ENCODE measurements at places on chromosomes 2 and 18.

- DNase-seq = no peak
Observed at GRCh38 chr2:214088536-214088935, 322.3 kb upstream of the VWC2L start.

GRCh38 chr2:25361261-25362048 is 19.7 kb upstream of the DNMT3A start:
- no peak for DNase-seq

DNA sequence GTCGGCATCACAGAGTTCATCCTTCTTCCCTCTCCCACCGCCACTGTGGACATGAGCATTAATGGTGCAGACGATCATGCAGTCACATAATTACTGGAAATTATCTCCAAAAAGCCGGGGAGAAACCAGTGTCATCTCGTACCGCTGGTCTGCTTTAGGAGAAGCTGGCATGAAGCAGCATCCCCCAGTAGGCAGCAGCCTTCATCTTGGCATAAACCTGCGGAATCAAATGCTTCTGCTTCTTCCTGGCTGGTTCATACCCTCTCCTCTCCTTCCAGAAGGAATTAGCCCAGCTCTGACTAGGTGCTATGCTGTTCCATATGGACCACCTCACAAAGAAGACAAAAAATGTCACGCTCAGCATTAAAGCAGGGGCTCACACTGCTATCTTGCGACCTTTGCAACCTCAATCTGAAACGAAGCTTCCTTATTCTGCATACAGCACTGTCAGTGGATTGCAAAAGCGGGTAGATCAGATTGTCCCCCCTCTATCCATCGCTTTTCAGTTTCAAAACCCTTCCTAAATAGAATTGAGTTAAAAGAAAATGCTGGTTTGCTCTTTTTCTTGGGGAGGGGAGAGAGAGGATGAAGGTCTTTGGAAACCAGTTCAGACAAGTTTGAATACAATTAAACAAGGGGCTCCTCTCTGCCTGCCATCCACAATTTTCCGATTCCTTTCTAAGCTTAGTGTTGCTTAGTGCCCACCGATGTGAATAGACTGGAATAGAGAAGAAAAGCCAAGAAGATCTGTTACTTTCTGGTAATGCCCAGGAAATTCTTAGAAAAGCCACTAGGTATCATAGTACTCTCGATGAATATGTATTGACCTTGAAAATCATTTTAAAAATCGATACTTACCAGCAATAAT is 212.1 kb upstream of the ZNF521 start:
- DNase-seq = no peak

DNA sequence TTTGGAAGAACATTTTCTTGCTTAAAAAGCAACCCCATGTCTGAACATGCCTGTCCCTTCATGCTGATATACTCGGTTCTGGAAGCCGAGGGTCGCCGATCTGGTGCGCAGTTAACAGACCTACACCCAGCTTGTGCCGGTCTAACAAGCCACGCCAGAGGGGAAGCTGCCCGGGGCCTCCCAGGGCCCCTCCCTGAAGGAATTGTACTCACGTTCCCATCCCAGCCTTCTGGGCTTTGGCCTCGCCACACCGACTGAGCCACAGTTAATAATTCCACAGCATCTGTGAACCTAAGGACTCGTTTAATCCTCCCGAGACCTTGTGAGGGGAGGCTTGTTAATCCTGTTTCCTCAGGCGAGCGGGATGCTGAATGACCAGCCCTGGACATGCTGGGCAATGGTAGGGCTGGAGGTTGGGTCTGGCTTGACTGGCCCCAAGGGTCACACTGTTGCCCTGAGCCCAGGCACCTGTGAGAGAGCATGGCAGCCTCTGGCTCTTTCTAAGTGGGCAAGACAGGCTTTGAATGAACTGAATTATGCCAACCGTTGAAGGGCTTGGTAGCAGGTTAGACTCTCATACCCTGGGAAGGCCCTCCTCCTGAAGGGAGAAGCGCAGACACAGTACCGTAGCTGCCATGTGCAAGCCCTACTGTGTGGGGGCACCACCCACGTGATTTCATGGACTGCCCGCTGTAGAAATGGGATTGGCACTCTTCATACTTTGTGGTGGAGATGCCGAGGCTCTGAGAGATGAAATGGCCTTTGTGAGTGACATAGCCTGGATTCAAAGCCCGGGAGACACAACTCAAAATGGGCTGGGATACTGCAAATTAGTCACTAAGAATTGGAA is 27.9 kb upstream of the ODC1 start:
- DNase-seq = no peak
